Amniotic epithelial cell (primary cell): ENCODE measurements at places on chromosomes 12 and 14.

GRCh38 chr12:121990692-121991603 is 30.7 kb upstream of the BCL7A start:
- no peak for DNase-seq

GRCh38 chr12:114774197-114774596 is 90.2 kb upstream of the TBX3 start:
- DNase-seq, result peak; percentile 88

GRCh38 chr14:104138718-104139459 is 502 bp downstream of the KIF26A start:
- no peak for DNase-seq

- DNase-seq, result no peak
Measured at GRCh38 chr14:95946867-95947266, 70.2 kb downstream of the TUNAR start.

- no peak for DNase-seq
Measured at GRCh38 chr14:58298477-58299400, at the start of gene ARID4A. ARID4A (plus strand) TSS chr14:58298555; CDS start chr14:58299855, 1,300 bp downstream.
